Activated CD4-positive, alpha-beta T cell treated with anti-CD3 and anti-CD28 coated beads, Interleukin-2, amount 50 U/mL, for 48 hours (primary cell): ENCODE measurements at places on chromosomes 6 and 20.

DNA sequence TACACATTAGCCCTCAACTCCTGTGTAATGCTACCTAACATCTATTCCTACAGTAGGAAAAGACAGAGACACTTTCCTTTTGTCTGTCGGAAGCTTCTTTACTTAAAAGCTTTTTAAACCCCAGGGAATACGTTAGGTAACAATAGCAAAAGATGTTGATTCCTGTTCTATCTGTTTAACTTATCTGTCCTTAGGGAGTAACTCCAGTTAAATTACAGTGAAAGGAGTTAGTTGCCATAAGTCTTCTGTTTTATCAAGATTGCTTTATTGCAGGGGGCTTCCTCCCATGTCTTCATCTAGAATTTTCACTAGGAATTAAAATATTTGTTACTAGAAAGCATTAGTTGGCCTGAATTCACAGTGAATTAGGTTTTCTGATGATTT is 26.2 kb downstream of the TOP1 start:
- DNase-seq: no peak

- no peak for DNase-seq
Measured at GRCh38 chr20:52060794-52061714, 130.5 kb downstream of the ZFP64 start.

- DNase-seq: no peak
Measured at GRCh38 chr6:5403076-5403475, 141.8 kb downstream of the FARS2 start.

GRCh38 chr6:35757456-35758123 is 18.8 kb upstream of the CLPSL2 start:
- no peak for DNase-seq

DNA sequence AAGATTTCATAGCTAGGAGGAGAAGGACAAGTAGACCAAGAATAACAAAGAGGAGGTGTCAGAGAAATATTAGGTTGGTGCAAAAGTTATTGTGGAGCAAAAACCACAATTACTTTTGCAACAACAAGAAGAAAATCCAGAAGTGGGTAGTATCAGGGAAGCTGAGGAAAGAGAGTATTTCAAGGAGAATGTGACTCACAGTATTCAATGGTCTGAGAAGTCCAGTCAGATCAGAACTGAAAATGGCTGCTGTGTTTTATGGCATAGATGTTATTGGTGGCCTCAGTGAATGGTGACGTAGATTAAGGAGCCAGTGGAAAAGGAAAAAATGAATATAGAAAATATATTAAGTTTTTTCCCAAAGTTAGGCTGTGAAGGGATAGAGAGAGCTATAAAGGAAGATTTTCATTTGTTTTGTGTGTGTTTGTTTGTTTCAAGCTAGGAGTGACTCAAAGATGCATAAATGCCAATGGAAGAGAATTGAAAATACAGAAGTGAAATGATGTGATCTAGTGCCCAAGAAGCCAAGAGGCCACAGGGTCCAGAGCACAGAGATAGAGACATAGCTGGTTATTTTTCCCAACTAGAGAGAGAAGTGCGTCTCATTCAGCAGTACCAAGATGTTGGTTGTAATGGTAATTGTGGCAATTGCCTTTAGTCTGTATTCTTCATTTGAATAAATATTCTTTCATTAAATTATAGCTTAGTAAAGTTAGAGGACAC is 112.8 kb downstream of the ADTRP start:
- DNase-seq: no peak
